H4 (cell line): ENCODE measurements at places on chromosomes 1 and 21.
A peak's percentile ranks its signal among the peaks of the same experiment; 100 is the strongest.

GRCh38 chr1:244672946-244673682 is 20.2 kb downstream of the DESI2 start:
- DNase-seq: no peak

- DNase-seq: no peak
Observed at GRCh38 chr1:230548357-230548756, 93.9 kb upstream of the COG2 start.

- DNase-seq: no peak
Observed at GRCh38 chr1:243620096-243620495, 229.9 kb downstream of the AKT3 start.

DNA sequence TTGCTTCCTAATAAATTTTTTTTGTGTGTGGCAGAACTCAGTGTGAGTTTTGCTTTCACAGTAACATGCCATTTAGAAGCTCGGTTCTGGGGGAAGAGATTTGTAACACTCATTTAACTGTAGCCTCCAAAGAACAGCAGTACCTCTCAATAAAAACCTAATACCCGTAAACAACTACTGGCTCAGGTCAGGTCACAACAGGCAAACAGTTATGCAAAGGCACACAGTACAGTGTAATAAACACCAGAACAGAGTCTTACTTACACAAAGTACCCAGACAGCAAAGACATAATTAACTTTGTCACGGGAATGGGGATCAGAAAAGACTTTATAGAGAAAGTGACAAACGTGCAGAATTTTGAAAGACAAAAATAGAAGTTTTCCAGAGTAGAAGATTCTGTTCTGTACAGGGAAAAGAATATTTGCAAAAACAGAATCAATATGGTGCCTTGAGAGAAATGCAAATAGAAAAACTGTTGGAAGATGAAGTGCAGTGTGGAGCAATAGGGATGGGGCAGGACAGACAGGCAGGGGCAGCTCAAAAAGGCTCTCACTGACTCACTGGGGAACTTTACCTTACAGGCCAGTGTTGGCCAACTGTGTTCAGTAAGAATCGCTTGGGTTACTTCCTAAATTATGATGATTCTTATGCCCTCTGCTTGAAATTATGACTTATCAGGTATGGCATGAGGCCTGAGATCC is 38.8 kb downstream of the EGLN1 start:
- no peak for DNase-seq

- peak; percentile 43 for DNase-seq
Observed at GRCh38 chr1:206557636-206558473, 50.5 kb downstream of the RASSF5 start.
